ENCODE measurements at places on chromosomes 7 and 10.

GRCh38 chr7:135389971-135390370 lies 119.9 kb downstream of the CNOT4 start:
- DNase-seq = no peak

DNA sequence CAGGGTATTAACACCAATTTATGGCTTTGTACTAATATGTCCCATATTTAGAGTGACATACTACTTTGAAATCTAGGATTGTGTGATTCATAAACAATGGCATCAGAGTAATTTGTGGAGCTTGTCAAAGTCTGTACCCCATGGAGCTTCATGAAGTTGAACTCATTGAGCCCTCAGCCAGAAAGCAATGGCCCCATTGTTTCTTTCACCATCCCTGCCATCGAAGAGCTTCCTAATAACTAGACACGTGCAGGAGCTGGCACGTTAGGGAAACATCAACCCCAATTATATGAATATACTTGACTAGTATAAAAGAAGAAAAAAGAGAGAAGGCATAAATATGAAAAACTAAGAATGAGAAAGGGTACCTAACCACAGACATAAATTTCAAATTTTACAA lies 206.6 kb downstream of the CXCL12 start:
- DNase-seq = no peak

DNA sequence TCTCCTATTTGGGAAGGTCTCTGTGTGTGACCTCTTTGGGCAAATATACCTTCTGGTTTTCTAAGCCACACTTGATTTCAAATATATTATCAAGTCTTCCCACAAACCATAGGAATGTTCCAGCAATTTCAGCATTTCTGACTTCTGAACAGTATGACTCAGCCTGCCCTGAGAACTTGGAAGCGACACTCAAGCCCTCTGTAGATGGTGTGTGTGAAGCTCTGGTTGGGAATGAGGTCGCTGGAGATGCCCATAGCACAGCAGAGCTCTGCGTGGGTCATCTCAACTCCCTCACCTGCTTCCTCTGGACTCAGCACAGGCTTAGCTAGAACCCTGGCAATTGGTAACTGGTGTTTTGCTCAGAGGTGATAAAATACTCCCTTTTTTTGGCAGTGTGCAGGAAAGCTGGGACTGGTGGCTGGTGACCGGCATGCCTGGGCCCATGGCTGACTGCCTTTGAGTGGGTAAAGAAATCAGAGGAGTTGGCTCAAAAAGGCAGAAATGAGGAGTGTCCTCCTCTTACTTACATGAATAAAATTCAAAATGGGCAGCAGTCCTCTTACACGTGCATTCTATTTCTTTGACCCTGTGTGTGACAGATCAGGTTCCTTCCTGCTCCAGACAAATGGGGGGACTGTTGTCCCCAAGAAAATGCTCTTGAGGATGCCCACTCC lies 87.5 kb upstream of the NRP1 start:
- no peak for DNase-seq

DNA sequence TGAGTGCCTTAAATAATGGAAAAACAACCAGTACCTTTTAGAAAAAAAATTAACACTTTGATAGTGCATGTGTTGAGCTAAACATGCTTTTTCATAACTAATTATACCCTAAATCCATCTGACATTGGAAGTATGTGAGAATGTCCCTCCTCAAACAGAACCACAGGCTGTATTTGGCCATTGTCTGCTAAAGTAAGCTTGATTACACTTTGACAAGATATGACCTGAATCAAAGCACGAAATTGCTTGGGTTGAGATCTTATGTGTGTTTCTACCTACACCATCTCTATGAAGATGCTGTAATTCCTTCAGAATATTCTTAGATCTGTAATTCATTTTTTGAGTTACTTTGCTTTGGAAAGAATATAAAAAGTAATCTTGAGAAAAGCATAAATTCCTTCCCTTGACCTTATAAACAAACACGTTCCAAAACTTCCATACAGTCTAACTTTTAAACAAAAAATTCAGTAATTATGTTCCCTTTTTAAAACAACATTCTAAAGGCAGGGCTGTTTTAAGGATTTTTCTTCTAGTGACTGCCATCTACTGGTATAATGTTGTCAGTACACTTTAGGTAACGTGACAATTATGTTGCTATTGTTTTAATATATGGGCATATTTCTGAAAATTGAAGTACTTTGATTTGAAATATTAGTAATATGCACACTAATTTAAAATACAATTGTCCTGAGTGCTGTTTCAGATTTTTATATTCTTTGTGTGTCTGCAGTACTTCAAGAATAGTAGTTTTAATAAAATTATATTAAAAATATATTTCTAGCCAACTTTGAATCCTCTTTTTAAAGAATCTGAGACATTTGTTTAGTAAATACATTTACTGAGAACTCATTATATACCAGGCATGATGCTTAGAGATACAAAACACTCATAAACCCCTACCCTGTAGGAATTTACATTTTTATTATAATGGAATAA lies 20.9 kb downstream of the CD36 start:
- no peak for DNase-seq

DNA sequence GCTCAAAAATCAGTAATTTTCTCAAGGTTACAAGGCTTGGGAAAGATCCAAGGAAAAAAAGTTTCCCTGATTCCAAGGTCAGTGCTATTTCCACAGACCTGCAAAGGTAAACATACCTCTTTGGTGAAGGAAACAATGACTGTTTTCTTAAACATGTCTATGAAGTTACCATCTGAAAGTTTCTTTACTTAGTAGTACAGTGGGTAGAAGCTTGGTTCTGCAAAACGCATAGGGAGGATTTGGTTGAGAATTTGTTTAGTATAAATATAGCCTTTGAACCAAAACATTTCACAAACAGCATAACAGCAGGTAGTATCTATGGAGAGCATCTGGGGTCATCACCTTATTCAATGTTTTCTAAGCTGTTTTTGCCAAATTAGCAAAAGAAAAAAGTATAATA lies 169.6 kb downstream of the CCSER2 start:
- DNase-seq = no peak

- DNase-seq = no peak
Measured at GRCh38 chr10:86075512-86075911, 291.1 kb downstream of the GRID1 start.

- DNase-seq = no peak
Measured at GRCh38 chr10:132678436-132679216, 107.3 kb downstream of the NKX6-2 start.

GRCh38 chr7:70676243-70676642 lies 455.7 kb upstream of the GALNT17 start:
- DNase-seq = no peak

GRCh38 chr7:94838717-94839116 lies 68.7 kb upstream of the PPP1R9A start:
- no peak for DNase-seq
